ENCODE measurements at places on chromosomes 11 and 22.
A peak's percentile ranks its signal among the peaks of the same experiment; 100 is the strongest.

GRCh38 chr11:73480677-73481076 lies 104.5 kb downstream of the RELT start:
- DNase-seq = no peak

DNA sequence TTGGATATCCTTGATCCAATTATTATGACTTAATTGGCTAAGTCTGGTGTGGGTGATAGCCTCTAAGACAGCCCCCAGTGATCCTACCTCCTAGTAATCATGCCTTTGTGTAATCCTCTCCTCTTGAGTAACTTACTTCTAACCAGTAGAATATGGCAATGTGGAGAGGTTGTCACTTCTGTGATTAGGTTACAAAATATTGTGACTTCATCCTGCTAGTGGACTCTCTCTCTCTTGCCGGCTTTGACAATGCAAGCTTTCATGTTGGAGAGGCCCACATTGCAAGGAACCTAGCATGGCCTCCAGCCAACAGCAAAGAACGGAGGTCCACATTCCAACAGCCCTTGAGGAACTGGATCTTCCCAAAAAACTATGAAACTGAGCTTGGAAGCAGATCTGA lies 19.5 kb downstream of the YPEL4 start:
- DNase-seq = no peak

DNA sequence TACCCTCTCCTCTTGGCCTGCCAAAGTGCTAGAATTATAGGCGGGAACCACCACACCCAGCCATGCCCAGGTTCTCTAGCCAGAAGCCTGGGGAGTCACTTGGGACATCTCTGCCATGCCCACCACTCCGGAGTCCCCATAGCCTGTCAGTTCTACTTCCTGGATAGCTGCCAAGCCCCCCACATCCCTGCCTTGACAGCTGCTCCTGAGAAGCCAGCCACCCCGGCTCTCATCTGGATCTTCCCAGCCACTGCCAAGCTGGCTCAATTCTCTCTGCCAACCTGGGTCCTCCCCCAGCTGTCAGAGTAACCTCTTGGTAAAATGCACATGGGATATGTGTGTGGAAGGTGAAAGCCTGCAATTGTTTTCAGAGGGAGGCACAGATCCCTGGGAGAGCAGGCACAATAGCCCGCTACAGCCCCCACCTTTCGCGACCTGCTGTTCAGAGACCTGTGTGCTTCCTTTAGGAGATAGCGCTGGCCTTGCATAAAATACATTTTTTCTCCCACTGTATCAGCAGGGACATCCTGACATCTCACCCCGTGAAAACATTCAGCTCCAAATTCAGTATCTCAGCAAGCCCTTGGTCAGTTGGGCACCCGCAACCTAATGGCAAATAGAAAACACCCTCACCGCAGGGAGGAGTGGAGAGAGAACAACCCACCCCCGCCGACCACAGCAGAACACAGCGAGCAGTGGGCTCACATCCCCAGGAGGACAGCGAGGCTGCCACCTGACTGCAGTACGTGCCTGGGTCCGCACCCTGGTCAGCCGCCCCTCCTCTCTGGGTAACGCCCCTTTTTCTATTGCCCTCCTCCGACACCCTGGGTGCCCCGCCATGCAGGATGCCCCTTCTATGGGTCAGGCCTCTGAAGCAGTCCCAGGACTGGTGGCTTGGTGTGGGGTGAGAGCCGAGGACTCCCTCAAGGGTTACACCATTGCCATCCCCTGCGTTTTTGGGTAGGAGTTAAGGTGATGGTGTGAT lies 1342.2 kb downstream of the BRD1 start:
- no peak for DNase-seq

- peak; percentile 28 for DNase-seq
These were observed 42.7 kb downstream of the RTL6 start for GRCh38 chr22:44455151-44455962.
